Activated T-helper 9 cell treated with anti-CD3 and anti-CD28 coated beads, Interleukin-2, amount 50 U/mL, for 16 hours (primary cell): ENCODE measurements at places on chromosomes 3 and 15.
A peak's percentile ranks its signal among the peaks of the same experiment; 100 is the strongest.

- DNase-seq: no peak
Observed at GRCh38 chr3:42025370-42026138, 63.7 kb upstream of the ULK4 start.

DNA sequence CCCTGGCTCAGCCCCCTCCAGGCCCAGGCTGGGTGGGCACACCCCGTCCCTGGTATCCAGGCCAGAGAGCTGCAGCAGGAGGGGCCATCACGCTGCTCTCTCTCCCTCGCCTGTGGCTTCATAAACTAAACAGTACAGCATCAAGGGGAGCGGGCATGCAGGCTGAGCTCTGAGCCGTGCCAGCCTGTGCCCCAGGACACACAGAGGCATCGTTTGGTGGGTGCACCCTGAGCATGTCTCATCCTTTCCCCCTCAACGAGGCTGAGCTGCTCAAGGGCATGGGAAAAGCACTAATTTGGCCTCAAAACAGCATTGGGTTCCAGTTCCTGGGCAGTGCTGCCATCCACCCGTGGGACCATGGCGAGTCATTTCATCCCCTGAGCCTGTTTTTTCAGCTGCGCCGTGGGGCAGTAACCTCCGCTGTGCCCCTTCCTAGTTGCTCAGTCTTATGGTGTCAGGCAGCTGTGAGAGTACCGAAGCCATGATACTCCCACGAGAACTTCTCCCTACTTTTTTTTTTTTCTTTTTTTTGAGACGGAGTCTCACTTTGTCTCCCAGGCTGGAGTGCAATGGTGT is 79.6 kb downstream of the CPN2 start:
- no peak for DNase-seq

- DNase-seq: no peak
Observed at GRCh38 chr3:44016818-44017217, 224.9 kb upstream of the TOPAZ1 start.

DNA sequence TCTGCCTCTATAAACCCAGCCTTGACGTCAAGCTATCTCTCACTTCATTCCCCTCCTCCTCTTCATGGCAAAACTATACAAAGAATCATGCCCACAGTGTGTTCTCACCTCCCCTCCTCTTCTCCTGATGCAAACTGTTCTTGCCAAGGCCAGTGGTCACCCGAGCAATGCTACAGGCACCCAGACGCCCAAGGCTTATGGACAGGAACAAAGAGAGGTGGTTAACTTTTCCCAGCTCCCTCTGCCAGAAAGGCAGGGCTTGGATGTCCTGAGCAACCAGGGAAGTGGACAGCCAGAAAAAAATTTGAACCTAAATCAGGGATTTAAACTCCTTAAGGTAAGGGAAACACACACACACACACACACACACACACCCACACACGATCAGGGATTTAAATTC is 5.1 kb downstream of the SLC41A3 start:
- no peak for DNase-seq

- no peak for DNase-seq
Observed at GRCh38 chr3:63493101-63493500, 159.4 kb upstream of the SNTN start.

- DNase-seq: no peak
Observed at GRCh38 chr3:156664831-156665178, 9.6 kb upstream of the TIPARP start.

DNA sequence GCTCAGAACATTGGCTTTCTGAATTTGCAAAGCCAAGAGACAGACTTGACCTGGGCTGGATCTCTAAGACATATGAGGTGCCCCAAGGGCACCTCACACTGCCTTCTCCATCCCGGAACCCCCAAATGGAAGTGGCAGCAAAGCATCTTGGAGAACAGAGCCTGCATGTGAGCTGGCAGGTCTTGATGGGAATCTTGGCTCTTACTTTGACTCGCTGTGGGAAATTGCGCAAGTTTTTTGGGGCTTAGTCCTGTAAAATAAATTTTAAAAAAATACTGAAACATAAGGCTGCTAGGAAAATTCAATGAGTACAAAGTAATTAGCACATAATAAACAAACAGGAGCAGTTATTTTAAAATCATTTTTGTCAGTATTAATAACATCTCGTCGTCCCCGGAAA is 13.7 kb upstream of the SEC22A start:
- DNase-seq: no peak

- DNase-seq: no peak
Observed at GRCh38 chr15:99980752-99981151, 247.5 kb upstream of the LYSMD4 start.

DNA sequence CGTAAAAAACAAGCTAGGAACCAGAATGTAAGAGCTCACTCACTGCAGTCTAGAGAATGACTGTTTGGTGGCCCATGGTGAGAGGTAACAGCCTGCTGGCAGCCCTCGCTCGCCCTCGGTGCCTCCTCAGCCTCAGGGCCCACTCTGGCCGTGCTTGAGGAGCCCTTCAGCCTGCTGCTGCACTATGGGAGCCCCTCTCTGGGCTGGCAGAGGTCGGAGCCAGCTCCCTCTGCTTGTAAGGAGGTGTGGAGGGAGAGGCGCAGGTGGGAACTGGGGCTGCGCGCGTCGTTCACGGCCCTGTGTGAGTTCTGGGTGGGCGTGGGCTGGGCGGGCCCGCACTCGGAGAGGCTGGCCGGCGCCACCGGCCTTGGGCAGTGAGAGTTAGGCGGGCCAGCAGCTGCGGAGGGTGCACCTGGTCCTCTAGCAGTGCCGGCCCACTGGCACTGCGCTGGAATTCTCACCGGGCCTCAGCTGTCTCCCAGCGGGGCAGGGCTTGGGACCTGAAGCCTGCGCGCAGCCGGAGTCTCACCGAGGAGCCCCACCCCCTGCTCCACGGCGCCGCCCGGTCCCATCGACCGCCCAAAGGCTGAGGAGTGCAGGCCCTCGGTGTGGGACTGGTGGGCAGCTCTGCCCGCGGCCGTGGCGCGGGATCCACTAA is 420.6 kb downstream of the RBMS3 start:
- no peak for DNase-seq

DNA sequence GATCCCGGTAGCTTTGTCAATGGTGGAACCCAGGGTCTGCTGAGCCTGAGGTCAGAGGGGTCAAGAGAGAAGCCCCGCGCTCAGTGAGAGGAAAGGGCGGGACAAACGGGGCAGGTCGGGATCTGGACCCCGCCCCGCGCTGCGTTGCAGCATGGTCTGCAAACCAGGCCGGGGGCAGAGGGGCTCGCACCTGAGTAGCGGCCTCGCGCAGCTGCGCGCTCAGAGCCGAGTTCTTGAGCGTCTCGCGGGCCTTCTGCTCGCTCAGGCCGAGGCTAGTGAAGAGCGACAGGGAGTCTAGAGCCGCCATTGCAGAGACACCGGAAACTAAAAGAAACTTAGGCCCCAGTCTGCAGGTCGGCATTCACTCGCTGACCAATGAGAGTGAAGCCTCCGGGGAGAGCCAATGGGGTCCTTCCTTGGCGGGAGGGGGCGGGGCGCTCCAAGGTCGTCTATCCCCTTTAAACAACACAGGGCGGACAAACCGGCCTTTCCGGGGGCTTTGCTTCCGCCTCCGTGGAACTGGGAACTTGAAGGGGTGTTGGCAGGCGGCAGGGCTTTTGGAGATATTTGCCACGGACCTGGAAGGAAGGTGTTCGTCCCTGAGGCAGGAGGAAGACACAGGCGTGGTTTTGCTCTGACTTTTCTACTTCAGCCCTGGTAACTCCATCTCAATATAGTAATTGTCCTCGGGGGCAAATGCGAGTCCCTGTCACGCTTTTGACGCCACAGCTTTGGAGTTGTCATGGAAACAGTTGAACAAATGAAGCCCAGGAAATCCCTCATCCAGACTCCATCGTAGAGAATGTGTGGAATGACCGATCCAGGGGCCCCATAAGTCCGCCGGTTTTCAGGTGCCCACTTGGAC is at the start of gene QARS1:
Gene QARS1, minus strand, starts transcription at position 331 of the 865 bp plus-strand sequence. Its CDS starts 24 bp downstream, at position 307.
- peak; percentile 85 for DNase-seq

DNA sequence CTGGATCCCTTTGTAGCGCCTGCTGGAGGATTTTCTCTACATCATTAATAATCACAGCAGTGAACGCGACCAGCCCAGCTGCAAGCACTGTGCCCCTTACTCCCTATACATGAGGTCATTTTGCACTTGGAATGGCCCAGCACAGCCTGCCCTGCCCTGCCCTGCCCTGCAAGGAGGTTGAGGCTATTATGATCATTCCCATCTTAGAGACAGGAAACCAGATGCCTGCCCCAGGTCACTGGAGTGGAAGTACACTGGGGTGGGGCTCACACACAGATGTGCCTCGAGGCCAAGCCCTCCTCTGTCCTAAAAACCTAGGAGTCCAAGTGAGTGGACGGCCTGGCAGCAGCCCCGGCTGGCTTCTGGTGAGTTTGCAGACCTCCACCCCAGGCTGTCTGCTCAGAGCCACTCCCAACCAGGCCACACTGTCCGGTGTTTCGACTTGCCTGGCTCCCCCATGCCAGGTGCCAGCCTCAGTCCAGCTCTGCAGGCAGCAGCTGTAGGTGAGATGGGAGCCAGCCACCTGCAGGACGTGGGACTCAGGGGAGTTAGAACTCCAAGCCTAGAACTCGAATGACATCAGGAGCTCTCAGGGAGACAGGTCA is 30.4 kb upstream of the SEC61A1 start:
- DNase-seq: no peak

GRCh38 chr3:55000953-55001352 is 73.1 kb upstream of the LRTM1 start:
- DNase-seq: no peak

GRCh38 chr3:189372243-189372642 is 200.5 kb downstream of the TPRG1 start:
- no peak for DNase-seq

- no peak for DNase-seq
Observed at GRCh38 chr3:138033202-138033691, 23.3 kb downstream of the CLDN18 start.

DNA sequence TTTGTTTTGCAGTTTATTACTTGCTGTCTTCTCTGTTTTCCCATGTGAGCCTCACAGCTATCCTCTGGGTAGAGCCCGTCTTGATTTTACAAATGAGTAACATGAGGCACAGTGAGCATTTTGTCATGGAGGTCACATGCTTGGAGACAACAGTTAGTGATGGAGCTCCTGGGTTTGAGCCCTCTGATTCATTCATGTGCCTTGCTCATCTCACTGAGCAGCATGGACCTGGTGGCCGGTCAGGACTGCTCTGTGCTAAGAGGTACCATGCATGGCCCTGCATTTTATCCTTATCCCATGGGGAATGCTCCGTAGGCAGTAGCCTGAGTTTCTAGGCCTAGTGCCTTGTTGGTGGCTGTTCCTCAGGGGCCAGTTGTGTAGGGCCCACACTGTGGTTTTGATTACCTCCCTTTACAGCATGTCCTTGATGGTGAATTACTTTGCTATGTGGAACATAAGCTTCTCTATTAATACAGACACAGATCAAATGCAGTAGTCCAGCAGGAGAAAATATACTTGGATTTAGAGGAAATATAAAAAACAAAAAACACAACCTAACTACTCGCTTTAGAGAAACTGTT is 35.6 kb downstream of the MAP2K5 start:
- DNase-seq: no peak

DNA sequence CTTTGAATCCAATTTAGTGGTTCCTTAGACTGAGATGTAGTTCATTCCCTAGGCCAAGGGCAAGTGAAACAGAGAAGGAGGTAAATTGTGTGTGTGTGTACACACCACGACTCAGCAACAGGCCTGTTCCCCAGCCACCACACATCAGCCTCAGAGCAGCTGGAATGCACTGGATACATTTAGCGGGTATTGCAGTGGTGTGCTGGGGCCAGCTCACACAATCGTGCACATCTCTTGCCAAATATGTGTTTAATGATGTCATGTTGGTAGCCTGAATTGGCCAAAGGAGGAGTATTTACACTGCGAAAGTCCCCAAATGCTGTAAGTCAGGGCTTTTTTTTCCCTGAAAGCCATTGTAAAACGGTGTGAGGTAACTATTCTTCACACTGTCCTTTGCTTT is 82.3 kb downstream of the RBPMS2 start:
- no peak for DNase-seq

DNA sequence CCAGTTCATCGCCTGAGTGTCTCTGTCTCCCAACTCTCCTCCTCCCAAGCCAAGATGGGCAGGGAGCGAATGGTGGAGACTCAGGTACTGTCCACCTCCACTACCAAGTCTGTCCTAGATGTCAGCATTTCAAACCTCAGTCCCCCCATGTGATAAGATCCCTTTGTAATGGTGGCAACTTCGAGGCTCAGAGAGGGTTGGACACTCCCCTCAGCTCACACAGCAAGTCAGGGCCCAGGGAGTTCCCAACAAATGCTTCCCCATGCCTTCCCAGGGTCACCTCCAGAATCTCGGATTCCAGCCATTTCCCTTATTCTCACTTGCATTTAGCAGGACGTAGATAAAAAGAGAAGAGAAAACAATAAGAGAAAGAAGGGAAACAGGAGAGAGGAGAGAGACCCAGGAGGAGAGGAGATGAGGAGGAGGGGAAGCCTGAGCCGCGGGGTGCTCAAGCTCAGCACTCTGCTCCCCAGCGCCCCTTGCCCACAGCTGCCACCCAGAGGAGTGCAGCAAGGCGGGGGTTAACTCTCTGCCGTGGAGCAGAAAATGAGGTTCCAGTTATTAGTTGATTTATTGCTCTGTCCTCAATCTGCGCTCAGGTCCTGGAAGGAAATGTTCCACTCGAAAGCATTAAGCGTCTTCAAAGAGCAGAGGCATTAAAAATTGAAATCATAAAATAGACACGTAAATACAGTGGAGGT is 84.1 kb upstream of the LINGO1 start:
- no peak for DNase-seq

- no peak for DNase-seq
Observed at GRCh38 chr3:37859908-37860199, 1.8 kb upstream of the CTDSPL start.

GRCh38 chr15:85587707-85588411 is 206.9 kb downstream of the KLHL25 start:
- no peak for DNase-seq

- no peak for DNase-seq
Observed at GRCh38 chr3:44989141-44989540, 13.1 kb downstream of the EXOSC7 start.

- no peak for DNase-seq
Observed at GRCh38 chr3:187618722-187619121, 51.5 kb downstream of the SST start.

GRCh38 chr3:159892801-159893200 is 95.8 kb upstream of the IL12A start:
- DNase-seq: no peak

GRCh38 chr3:58751882-58752567 is 85.5 kb upstream of the FAM3D start:
- DNase-seq: no peak

GRCh38 chr3:174958671-174959328 is 99.7 kb downstream of the NAALADL2 start:
- DNase-seq: no peak
